ENCODE measurements at places on chromosomes 12 and 14. TPM values are rescaled to one million over a fixed set of nuclear protein-coding genes. Genes with fewer than 3 reads are reported as not detected.

DNA sequence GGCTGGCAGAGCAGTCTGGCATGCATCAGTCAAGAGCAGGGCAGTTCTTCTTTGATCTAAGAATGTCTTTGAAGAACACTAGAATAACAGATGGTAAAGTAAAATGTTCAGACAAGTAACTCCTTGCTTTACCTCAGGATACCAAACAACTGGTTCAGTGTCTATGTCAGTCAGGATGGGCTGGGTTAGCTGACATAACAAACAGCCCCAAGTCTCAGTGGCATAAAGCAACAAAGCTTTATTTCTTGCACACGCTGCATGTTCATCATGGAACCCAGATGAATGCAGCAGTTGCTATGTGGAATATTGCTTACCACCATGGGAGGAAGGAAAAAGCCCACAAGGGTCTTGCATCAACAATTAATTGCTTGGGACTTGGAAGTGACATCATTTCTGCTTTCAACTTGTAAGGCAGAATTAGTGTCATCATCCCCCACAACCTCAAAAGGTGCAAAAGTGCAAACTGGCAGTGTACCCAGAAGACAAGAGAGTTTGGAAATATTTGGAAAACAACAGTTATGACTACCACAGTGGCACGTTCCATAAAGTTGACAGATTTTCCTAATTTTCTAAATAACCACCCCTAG lies 21.2 kb downstream of the GPRC5D start:
- no peak for DNase-seq

- DNase-seq: no peak
Measured at GRCh38 chr12:17528394-17528793, 561.6 kb downstream of the RERGL start.

- no peak for DNase-seq
Measured at GRCh38 chr14:85535991-85536832, 6.3 kb downstream of the FLRT2 start.

GRCh38 chr14:98074111-98074510 lies 1197.9 kb downstream of the BCL11B start:
- no peak for DNase-seq

- no peak for DNase-seq
Measured at GRCh38 chr12:96497855-96498254, 8.5 kb downstream of the CFAP54 start.

GRCh38 chr14:80798878-80799277 lies 142.7 kb downstream of the CEP128 start:
- DNase-seq: no peak

DNA sequence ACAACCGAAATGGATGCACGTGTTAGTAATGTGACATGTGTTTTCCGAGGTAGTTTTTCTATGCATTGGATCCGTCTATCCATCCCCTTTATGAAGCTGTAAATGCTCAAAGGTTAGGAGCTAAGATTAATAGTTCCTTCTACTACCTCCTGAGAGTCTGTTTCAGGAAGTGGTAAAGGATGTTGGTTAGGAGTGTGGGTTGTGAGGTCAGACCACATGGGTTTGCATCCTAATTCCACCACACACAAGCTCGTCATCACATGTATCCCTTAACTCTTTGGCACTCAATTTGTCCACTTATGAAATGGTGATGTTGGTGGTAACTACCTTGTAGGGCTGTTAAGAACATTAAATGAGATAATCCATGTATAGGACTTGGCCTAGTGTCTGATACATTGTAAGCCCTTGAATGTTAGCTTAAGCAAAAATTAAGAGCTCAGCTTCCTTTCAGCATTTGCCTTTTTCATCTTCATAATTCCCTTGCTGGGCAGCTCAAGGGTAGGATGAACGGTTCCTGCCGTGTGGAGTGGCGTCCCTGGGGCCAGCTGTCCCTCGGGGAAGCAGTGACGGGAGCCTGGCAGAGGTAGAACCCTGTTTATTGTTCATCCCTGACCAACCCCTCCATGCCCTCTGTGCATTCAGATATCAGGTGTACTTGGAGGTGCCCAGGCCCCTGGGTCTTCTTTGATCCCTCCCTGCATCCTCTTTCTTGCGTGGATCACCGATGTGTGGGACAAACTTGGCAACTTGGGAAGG lies 52.3 kb downstream of the TSPAN9 start:
- no peak for DNase-seq

- no peak for DNase-seq
Measured at GRCh38 chr14:101182476-101182875, 279.0 kb upstream of the RTL1 start.

DNA sequence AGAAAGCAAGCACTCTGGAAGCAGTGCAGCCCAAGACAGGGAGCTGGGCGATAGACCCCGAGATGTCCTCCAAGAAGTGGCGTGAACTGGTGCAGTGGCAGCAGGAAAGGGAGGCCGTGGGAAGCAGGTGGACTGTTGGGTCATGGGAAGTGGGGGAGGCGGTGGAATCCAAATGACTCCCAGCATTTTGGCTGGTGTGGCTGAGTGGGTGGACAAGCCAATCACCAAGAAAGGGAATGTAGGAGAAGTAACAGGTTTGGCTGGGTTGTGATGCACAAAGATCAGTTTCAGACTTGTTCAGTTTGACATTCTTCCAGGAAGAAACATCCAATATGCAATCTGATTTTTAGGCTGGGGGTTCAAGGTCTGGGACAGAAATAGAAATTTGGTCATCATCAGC lies 46.0 kb upstream of the KTN1 start:
- DNase-seq: no peak

- DNase-seq: no peak
Measured at GRCh38 chr12:62655666-62656151, 189.1 kb downstream of the MON2 start.

DNA sequence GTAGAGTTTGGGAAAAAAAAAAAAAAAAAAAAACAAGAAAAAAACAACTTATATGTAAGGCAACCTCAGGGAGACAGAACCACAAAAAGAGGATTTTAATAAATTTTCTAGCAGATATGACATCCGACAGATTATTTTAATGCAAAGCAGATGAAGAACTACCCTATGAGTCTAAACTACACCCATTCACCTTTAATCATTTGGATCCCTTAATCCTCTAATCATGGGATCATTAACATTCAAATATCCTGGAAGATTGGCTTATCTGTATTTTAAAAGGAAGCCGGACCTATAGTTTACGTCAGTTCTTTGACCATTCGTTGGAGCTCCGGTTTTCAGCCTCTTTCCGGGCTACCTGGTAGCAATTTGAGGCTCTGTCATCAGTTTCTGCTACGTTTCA lies at the start of gene DPPA3:
DPPA3 (plus strand) TSS at position 301 of the 400 bp plus-strand sequence. CDS start 138 bp downstream, outside the sequence.
- no peak for DNase-seq

GRCh38 chr12:22488478-22488877 lies 55.9 kb downstream of the C2CD5 start:
- DNase-seq: no peak

- no peak for DNase-seq
Measured at GRCh38 chr12:89977405-89978085, 268.9 kb upstream of the ATP2B1 start.

GRCh38 chr12:47545938-47546609 lies 159.8 kb downstream of the RPAP3 start:
- no peak for DNase-seq

GRCh38 chr12:121787063-121788025 lies 6.1 kb downstream of the RHOF start:
- DNase-seq: no peak

DNA sequence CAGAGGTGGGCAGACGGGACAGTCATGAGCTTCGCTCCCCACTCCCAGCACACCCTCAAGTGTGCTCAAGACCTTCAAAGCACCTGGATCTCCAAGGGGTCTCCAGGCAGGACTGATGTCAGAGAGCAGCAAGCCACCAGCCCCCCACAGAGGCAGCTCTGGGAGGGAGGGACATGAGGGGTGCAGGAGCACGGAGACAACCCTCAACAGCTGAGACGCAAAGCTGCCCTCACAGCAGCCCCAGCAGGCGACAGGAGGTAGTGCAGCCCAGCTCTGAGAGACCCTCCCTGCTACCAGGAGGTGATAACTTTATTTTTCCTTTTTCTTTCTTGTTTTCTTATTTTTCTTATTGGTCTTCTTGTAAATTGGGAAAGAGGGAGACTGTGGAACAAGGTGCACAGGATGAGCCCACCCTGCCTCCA lies 17.9 kb downstream of the SIVA1 start:
- no peak for DNase-seq

- no peak for DNase-seq
Measured at GRCh38 chr14:68510201-68511128, 282.4 kb downstream of the ZFP36L1 start.

- no peak for DNase-seq
Measured at GRCh38 chr14:100221533-100222223, 17.3 kb upstream of the YY1 start.

Gene NACA
- 687 TPM for total RNA-seq

Gene GALNT16
- 2.8 TPM for total RNA-seq

Gene ESYT1
- 302 TPM for total RNA-seq

Gene ABCD2
- total RNA-seq: not detected

Gene SPTB
- 0.08 TPM for total RNA-seq

Gene GUCY2C
- total RNA-seq: 0.36 TPM

Gene SOAT2
- total RNA-seq: not detected

Gene PAPLN
- 1.1 TPM for total RNA-seq

Gene BCL2L14
- total RNA-seq: 0.64 TPM
